ENCODE measurements at places on chromosomes 13 and 19.

GRCh38 chr13:39451860-39452301 lies 151.1 kb downstream of the LHFPL6 start:
- DNase-seq = no peak

DNA sequence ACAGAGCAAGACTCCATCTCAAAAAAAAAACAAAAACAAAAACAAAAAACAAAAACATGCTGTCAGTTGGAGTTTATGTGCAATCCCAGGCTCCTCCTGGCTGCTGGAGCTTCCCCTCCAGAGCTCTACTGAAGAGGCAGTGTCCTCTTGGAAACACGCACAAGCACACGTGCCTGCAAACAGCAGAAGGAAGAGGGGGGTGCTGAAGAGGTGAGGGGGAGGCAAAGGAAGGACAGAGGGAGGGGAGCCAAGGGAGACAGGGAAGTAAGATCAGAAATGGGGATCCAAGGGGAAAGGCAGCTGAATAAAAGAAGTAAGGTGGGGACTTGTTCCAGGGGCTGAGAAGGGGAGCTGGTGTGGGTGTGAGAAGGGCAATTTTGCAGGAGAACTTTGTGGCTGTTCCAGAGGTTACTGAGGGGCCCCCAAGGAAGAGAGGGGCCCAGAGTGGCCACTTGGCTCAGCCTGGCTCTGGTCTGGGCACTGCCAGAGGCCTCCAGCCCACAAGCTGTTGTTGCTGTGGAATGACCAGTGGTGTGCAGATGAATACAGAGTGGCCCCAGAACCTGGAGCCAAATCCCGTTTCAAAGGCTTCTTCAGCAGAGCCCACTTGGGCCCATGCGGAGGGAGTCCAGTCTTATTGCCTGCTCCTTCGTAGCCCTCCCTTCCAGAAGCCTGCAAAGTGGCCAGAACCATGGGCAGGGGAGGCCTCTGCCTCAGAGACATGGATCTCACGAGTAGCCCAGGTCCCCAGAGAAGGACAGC lies 34.4 kb downstream of the LYL1 start:
- no peak for DNase-seq

- no peak for DNase-seq
Measured at GRCh38 chr13:51729866-51730553, 74.0 kb downstream of the DHRS12 start.

DNA sequence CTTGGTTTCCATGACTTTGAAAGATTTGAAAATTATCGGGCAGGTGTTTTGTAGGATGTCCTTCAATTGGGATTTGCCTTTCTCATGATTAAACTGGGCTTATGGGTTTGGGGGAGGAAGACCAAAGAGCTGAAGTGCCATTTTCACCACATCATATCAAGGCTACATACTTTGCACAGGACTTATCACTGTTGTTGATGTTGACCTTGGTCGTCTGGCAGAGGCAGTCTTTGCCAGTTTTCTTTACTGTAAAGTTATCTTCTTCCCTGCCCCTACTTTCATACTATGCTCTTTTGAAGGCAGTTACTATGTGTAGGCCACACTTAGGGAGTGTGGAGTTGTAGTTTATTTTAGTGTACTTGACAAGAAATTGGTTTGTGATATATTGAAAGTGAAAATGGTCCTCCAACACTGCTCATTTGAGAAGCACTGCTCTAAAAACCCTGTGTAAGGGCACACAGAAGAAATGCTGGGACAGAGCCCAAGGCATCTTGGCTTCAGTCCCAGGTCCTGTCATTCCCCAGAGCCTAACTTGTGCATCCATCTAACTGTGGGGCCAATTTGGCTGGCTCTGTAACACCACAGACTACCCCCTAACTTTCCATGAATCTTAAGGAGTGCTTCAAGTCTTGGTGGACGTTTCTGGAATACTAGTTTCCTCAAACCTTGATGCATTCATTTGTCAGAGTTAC lies 384.9 kb downstream of the KCNRG start:
- no peak for DNase-seq

GRCh38 chr13:72973234-72973633 lies 85.6 kb upstream of the KLF5 start:
- no peak for DNase-seq

All from stimulated activated CD8-positive, alpha-beta memory T cell treated with anti-CD3 and anti-CD28 coated beads, Interleukin-2, amount 100 ng/mL, for 1 hour (primary cell).